Pancreas (tissue), 10 donors: ENCODE measurements at places on chromosomes 16 and 17. TPM values are rescaled to one million over a fixed set of nuclear protein-coding genes. Genes with fewer than 3 reads are reported as not detected.
A peak's percentile ranks its signal among the peaks of the same experiment; 100 is the strongest.

- peaks cover 12% of the 10 kb centered on the region for H3K4me1 ChIP-seq
- no peak within 1 kb of the TSS for H3K27ac ChIP-seq
- no peak for DNase-seq
- H3K27me3 ChIP-seq = peaks cover 16% of the 10 kb centered on the region
- H3K4me3 ChIP-seq = no peak within 1 kb of the TSS
Measured at GRCh38 chr17:48626245-48627117, at the start of gene HOXB9. Gene HOXB9 (minus strand): TSS chr17:48626358. CDS start chr17:48626269, 89 bp downstream.

DNA sequence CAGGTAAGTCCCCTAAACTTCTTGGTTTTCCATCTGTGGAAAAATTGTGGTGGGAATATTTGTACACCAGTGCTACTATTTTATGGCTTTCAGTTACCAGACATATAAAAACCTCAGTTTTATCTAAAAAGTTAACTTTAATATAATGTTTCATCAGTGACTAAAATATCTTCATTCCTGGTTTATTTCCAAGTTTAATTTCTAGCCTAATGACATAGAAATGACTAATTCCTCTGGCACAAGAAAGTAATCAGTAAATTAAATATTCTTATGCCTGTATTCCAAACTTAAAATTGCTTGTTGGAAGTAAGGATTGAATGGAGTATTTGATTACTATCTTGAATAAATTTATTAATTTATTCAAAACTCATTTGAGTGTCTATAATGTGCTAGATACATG, 757.0 kb downstream of the CDH11 start:
- H3K4me1 ChIP-seq = no peaks in the 10 kb centered on the region
- H3K36me3 ChIP-seq = no peaks in the 10 kb centered on the region
- H3K27ac ChIP-seq = no peak overlapping the region
- DNase-seq = no peak

GRCh38 chr16:46974352-46974751, 878 bp upstream of the DNAJA2 start:
- peaks cover 5% of the 10 kb centered on the region for H3K36me3 ChIP-seq
- H3K4me3 ChIP-seq = peak overlapping the region; percentile 68

- no peaks in the 10 kb centered on the region for H3K4me1 ChIP-seq
- H3K36me3 ChIP-seq = no peaks in the 10 kb centered on the region
- H3K27me3 ChIP-seq = no peaks in the 10 kb centered on the region
- DNase-seq = no peak
Measured at GRCh38 chr17:1969712-1970111, 55.4 kb downstream of the RTN4RL1 start.

The PRAC2 gene
- not detected for total RNA-seq

The RAP1GAP2 gene
- total RNA-seq = 48.0 TPM

The IGFALS gene
- 2.9 TPM for total RNA-seq
